ENCODE measurements at places on chromosomes 6 and 20.

DNA sequence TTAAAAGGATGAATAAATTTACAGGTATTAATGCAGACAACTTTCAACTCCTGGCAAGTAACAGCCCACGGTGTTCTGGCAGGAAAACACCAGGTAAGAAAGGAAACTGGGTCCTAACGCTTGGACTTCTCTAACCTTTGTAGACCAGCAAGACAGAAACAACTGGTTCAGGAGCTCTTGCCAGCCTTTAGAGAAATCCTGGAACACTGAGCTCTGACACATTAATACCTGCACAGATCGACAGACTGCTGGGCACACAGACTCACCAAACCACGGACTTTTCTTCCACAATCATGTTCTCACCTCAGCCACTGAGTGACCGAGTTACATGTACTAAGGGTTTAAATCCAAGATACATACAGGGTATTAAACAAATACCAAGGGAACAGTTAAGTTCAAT lies 36.3 kb downstream of the GRIK2 start:
- H3K27me3 ChIP-seq = no peaks in the 10 kb centered on the region
- no peak for DNase-seq
- no peak overlapping the region for H3K4me3 ChIP-seq

GRCh38 chr6:74853991-74854390 lies 351.9 kb downstream of the COL12A1 start:
- H3K27ac ChIP-seq = no peak overlapping the region
- no peak for DNase-seq
- H3K4me3 ChIP-seq = no peak overlapping the region
- H3K36me3 ChIP-seq = no peaks in the 10 kb centered on the region
- no peaks in the 10 kb centered on the region for H3K27me3 ChIP-seq

DNA sequence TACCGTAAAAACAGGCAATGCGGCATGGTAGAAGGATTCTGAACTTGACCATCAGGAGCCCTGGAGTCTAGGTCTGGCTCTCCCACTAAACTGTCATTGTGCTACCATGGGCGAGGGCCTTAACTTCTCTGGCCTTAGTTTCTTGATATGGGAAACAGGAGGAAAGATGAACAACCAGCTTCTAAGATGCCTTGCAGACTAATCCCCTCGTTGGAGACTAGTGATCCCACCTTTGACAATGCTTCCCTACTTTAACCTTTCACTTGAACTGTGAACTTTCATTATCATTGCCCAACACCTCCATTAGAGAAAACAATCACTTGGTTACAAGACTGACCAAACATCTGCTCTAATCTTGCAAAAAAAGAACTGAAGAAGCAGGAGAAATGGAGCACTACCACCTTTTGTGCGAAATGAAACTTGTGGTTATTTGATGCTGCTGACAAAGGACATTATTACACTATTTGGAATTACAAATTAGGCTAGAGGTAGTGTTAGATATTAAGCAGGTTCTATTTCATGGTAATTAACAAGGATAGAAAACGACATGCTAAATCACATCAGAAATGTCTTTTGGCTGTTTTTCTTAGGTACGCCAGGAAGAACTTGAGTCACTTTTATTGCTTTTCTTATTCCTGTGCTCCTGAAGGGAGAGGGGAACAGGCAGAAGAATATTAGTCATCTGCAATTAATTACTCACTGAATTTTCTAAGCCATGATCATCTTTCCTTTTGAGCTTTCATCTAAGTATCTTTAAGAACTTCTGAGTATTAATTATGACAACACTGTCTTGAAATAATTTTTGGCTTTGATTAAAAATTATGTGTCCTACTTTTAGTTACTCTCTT lies 39.1 kb upstream of the ARHGAP18 start:
- no peak for DNase-seq
- peaks cover 46% of the 10 kb centered on the region for H3K4me1 ChIP-seq
- no peaks in the 10 kb centered on the region for H3K36me3 ChIP-seq
- peak overlapping the region; percentile 63 for H3K27ac ChIP-seq
- H3K27me3 ChIP-seq = no peaks in the 10 kb centered on the region

GRCh38 chr6:52998603-52999002 lies 3.5 kb upstream of the GSTA4 start:
- no peak overlapping the region for H3K27ac ChIP-seq
- peaks cover 33% of the 10 kb centered on the region for H3K4me1 ChIP-seq
- H3K36me3 ChIP-seq = peaks cover 6% of the 10 kb centered on the region
- peaks cover 11% of the 10 kb centered on the region for H3K27me3 ChIP-seq
- DNase-seq = no peak

- peak; percentile 21 for DNase-seq
- H3K36me3 ChIP-seq = peaks cover 3% of the 10 kb centered on the region
- peak overlapping the region; percentile 72 for H3K27ac ChIP-seq
- H3K27me3 ChIP-seq = peaks cover 4% of the 10 kb centered on the region
Measured at GRCh38 chr6:131197716-131198115, 62.4 kb downstream of the AKAP7 start.

GRCh38 chr20:9348747-9349146 lies 165.6 kb upstream of the LAMP5 start:
- no peaks in the 10 kb centered on the region for H3K4me1 ChIP-seq
- H3K4me3 ChIP-seq = no peak overlapping the region
- H3K27ac ChIP-seq = no peak overlapping the region
- H3K36me3 ChIP-seq = no peaks in the 10 kb centered on the region
- DNase-seq = no peak
- H3K27me3 ChIP-seq = no peaks in the 10 kb centered on the region

DNA sequence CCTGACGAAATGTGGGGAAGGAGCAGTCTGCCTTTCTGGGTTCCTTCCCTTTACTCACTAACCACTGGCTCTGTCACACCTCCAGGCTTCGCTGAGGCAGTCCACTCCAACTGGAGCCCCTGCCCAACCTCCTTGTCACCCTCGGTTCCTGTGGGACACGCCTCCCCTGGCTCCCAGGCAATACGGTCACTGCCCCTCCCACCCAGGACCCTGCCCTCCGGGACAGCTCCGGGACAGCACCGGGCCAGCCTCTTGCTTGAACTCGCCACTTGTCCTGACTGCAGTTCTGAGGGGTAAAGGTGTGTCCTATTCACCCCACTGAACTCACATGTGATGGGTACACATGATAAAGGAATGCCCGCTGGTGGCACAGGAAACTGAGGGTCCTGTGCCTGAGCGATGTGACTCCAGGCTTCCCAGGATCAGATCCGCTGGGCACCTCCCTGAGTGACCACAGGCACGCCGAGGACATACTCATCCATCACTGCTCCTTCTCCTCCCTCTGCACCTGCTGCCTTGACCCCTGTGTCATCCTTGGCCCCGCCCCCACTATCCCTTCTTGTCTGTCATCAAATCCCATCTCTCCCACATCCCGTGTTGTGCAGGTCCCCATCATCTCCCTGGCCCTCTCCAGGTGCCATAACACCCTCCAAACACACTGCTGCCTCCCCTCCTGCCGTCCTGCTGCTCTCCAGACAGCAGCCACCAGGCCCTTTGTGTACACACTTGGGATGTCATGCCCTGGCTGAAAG lies 7.9 kb downstream of the SDCBP2 start:
- no peaks in the 10 kb centered on the region for H3K36me3 ChIP-seq
- H3K27me3 ChIP-seq = peaks cover 6% of the 10 kb centered on the region
- DNase-seq = no peak
- H3K4me1 ChIP-seq = peaks cover 22% of the 10 kb centered on the region
- no peak overlapping the region for H3K4me3 ChIP-seq

DNA sequence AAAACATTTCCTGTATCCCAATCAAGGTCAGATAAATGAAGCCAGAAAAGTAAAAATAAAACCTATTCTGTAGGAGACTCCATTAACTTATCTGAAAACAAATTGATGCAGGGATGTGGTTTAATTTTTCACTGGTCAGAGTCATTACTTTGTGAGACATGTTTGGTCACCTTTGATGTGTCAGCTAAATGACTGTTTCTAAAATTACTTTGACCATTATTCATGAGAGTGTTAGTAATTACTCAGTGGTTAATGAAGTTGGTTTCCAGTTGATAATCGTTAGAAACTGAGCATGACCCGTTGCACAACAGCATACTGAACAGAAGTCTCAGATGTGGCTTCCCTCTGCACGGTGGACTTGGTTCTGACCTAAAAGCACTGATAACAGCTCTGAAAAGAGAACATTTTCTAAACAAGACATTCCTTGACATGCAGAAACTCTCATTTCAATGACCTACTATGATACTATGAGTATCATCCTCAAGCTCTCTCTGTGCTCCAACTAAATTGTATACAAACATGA lies 410.5 kb upstream of the RNF217 start:
- no peak overlapping the region for H3K27ac ChIP-seq
- DNase-seq = no peak
- H3K27me3 ChIP-seq = no peaks in the 10 kb centered on the region
- no peak overlapping the region for H3K4me3 ChIP-seq
- no peaks in the 10 kb centered on the region for H3K36me3 ChIP-seq

All from activated T-helper 1 cell treated with anti-CD3 and anti-CD28 coated beads, Interleukin-12 subunit alpha, Interleukin-12 subunit beta, Interleukin-2, Interleukin-4 antibody, amounts not matched to agents 30 ng/mL and 10 ng/mL and 1 ng/mL, durations not matched to agents 14 hours and 24 hours and 36 hours (primary cell).